Hair follicular keratinocyte (primary cell): ENCODE measurements at places on chromosomes 4 and X. TPM values are rescaled to one million over a fixed set of nuclear protein-coding genes. Genes with fewer than 3 reads are reported as not detected.

SPANXN4 gene
- total RNA-seq = not detected in 2 replicates

MAGEC2 gene
- not detected in 2 replicates for total RNA-seq

FGFR3 gene
- 41.6 and 43.7 TPM in 2 replicates for total RNA-seq

TCEAL5 gene
- not detected in 2 replicates for total RNA-seq

MMRN1 gene
- total RNA-seq = not detected in 2 replicates

DGAT2L6 gene
- total RNA-seq = not detected in 2 replicates

GPRASP1 gene
- total RNA-seq = 0.04 and 0.08 TPM in 2 replicates

AMTN gene
- total RNA-seq = 0.15 and 0.23 TPM in 2 replicates

CHRNA9 gene
- 0.62 TPM in 1 of 2 replicates, not detected in the other for total RNA-seq
